ENCODE measurements at places on chromosomes 3 and 15.

DNA sequence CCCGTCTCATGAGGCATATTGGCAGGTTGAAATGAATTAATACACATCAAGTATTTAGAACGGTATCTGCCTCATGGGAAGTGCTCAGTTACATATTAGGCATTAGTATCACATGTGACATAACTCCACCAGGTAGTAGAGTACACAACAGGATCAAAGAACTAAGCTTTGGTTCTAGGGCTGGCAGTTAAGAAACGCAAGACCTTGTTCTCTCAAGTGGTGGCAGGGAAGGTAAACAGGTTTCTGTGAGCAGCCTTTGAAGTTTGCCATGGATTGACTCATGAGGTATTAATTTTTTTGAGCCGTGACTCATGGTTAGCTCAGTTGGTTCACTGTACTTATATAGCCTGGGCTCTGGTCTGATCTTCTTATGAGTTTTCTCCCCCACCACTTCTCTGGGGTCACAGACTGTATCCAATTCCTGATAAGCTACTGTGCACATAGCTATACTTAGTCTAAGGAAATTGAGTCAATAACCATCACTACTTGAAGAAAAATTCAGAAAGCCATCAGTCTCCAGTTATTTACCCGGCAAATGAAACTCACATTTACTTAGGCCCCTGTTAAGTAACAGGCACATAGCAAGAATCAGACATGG is 155.6 kb upstream of the STT3B start:
- peak; percentile 44 for DNase-seq

DNA sequence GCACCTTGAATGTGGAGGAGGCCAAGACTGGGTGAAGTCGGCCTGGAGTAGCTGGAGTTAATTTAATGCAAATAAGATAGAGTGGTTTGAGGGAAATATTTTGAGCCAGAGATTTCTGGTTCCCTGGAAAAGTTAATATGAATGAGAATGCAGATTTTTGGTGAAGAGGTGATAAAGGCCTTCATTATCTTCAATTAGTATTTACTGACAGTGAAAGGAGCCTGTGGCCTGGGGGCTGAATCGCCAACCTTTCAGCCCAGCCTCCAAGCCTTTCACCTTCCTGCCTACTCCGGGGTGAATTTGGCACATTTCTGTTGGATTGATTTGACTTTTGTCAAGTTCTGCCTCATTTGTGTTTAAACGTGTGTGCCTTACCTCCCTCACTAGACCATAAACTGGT is 147.8 kb downstream of the SOX2 start:
- DNase-seq, result no peak

- no peak for DNase-seq
These were observed 141.7 kb downstream of the IL5RA start for GRCh38 chr3:2968475-2968874.

- no peak for DNase-seq
These were observed 2.5 kb downstream of the GXYLT2 start for GRCh38 chr3:72890166-72890925.

GRCh38 chr3:59518283-59519055 is 468.6 kb upstream of the CFAP20DC start:
- DNase-seq, result no peak

- no peak for DNase-seq
These were observed 26.7 kb downstream of the KLHL24 start for GRCh38 chr3:183662099-183662498.

DNA sequence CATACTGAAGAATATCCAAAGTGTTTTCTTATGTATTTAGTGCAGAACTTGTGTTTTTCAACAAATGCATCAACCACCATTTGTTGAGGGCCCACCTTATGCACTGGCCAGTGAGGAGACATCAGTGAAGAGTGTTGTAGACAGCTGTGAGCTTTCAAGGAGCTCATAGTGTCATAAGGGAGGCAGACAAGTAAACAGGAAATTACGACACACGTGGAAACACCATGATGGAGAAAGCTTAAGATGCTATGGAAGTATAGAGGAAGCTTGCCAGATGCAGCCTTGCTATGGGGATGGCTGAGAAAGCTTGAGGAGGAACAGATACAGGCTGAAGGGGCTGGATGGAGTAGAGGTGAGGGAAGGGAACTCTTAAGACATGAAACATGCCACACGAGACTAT is 50.8 kb upstream of the PSMD6 start:
- no peak for DNase-seq

DNA sequence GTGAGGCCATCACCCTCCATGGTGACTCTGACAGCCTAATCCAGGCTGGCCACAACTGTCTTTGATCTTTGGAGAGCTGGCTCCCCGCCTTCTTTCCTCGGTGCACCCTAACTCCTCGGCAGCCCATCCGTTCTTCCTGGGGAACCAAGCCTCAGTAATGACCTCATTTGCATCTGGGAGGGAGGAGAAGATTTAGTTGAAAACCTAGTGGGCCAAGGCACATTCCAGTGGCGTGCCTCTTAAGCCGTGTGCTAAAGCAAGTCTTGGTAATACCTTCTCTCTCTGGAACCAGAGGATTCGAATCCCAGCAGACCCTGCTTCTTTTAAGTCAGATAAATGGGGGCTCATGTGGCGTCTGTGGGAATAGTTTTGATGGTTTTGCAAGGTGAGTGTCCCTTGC is 233.1 kb downstream of the EBLN2 start:
- no peak for DNase-seq

DNA sequence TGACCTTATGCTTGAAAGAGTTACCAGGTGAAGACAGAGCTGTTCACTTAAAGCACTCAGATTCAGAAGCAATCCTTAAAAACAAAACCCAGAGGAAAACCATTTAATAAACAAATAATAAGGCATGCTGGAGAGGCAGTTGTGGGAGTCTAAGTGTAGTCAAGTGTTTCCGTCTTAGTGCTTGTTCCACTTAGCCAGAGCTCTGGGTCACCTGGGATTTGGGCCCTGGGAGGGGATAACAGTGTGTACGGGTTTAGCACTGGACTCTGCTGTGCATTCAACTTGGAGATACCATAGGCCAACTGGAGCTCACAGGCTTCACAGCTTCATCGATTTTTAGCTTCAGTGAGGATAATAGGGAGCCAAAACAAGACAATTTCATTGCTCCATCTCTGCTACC is 444.6 kb downstream of the CNTN4 start:
- no peak for DNase-seq

DNA sequence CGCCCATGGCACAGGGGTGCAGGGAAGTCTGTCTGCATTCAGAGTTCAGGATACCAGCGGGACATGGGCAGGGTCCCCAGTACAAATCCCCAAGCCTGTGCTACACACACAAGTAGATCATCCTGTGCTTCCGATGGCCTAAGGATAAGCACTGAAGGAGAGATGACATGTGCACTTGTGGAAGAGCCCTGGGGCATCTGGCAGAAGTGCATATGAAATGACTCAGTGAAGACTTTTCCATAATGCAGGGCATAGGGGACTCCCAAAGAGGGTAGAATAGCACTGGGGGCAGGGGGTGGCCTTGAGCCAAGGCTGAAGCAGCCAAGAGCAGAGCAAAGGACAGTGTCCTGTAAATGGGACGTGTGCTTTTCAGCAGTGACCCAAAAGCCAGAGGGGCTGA is 22.9 kb downstream of the ADAMTS17 start:
- DNase-seq, result no peak

- DNase-seq, result no peak
These were observed 6.7 kb downstream of the EOMES start for GRCh38 chr3:27715454-27715806.

- DNase-seq, result no peak
These were observed 241.2 kb downstream of the NTRK3 start for GRCh38 chr15:88015228-88015860.

DNA sequence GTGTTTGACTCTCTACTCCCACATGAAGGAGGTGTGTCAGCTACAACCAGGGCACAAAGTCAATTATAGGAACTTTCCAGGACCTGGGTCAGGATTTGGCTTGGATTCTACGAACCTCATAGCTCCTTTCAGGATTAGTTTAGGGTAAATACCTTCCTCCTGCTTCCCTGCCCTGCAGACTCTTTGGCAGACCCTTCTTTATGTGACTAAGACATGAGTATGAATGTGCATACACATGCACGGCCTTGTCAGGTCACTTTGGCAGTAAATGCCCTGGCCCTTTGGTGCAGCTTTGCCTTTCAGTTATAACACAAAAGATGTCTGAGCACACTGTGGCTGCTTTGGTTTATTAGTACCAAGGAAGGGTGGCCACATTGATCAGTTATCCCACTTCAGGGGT is 68.9 kb downstream of the GHSR start:
- DNase-seq, result no peak

- DNase-seq, result no peak
These were observed 76.4 kb downstream of the AKAP13 start for GRCh38 chr15:85456798-85457197.

DNA sequence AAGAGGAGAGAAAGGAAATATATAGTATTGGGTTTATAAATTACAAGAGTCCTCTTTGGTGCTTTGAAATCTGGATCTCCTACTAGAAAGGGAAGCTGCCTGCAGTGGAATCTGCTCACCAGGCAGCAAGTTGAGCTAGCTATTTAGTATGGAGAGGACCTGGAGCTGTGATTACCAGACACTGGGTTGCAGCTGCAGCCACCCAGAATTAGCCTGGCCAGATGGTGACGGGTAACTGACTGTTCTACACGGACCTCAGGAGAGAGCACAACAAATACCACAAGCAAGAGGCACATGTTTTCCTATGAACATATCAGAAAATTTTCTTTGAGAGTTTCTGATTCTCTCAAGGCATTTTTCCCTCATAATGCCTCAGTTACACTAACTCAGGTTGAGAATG is 46.5 kb downstream of the SYNPR start:
- DNase-seq, result no peak

- DNase-seq, result no peak
These were observed 71.3 kb downstream of the FBN1 start for GRCh38 chr15:48574187-48574586.

GRCh38 chr3:25854635-25855034 is 64.7 kb downstream of the OXSM start:
- DNase-seq, result no peak

DNA sequence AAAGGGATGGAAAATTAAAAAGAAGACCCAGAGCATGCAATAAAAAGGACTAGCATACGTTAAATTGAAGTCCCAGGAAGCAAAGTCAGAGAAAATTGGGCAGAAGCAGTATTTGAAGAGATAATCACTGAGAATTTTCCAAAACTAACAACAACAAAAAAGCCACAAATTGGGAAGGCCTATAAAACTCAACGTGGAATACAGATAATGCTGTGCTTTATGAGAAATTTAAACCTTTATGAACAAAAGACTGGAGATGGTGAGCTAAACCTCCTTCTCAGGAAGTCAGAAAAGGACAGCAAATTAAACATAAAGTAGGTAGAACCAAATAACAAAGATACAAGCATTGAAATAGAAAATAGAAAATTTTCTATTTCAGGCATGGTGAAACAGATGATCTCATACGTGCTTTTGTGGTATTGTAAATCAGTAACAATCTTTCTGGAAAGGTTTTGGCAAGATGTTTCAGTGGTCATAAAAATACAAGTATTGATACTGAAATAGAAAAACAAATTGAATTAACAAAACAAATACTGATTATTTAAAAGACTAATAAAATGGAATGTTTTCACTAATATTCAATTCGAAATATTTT is 55.6 kb downstream of the LYSMD4 start:
- DNase-seq, result no peak

DNA sequence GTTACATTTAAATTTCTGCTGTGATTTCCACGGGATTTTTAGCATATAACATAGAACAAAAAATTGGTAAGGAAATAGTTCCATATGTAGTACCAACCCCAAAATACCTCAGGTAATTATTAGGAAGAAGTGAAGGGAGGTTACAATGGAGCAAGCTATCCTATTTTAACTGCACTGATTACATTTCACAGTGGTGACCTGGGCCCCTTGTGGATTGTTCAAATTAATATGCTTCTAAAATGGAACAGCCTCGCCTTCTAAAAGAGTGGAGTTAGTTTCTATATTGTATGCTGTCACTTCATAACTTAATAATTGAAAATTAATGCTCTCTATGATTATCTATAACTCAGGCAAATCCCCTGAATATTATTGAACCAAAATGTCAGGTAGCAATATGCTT is 651.7 kb upstream of the GBE1 start:
- DNase-seq, result no peak

- DNase-seq, result no peak
These were observed 707.8 kb upstream of the GOLIM4 start for GRCh38 chr3:168803536-168803935.

GRCh38 chr3:142943870-142944269 is 19.6 kb downstream of the PAQR9 start:
- DNase-seq, result no peak

GRCh38 chr3:5339967-5340535 is 152.5 kb downstream of the EDEM1 start:
- no peak for DNase-seq

DNA sequence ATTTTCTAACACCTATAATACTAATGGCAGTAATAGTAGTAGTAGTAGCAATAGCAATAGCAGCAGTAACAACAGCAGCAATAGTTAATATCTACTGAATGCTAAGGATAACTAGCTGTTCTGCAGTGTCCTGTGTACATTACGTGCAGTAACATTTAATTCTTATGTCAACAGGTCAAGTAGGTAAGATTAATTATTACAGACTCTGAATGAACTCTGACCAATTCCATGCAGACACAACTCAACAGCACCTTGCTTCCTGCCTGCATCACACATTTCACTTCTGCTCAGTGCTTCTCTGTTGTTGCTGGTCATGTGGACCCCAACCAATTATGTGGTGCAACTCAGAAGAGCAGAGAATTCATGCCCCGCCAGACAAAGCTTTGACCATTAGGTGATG is 39.9 kb upstream of the ARHGEF26 start:
- no peak for DNase-seq

- no peak for DNase-seq
These were observed 183.8 kb upstream of the KCNMB2 start for GRCh38 chr3:178352326-178353005.

DNA sequence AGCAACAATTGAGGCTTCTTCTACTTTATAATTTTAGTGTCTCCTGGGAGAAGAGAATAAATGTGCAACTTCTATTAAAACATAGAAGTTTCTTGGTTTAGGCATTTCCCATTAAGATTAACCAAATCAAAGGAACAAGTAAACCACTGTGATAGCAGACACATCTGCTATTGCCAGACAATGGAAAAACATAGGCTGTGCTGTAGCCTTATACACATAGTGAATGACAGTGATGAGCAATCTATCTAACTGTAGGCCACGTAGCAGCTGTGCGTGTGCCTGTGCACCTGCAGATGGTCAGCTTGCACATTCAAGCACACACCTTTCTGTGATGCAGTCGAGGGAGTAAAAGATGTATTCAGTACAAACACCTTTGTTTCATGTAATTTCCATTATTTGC is 32.7 kb downstream of the GNB4 start:
- DNase-seq, result no peak

GRCh38 chr3:23439080-23439479 is 236.0 kb downstream of the UBE2E2 start:
- no peak for DNase-seq
